ENCODE measurements at places on chromosomes 12 and 14.

GRCh38 chr12:44253338-44253856, 417.5 kb downstream of the TMEM117 start:
- no peak for DNase-seq

- no peak for DNase-seq
Observed at GRCh38 chr12:22539055-22539454, 5.3 kb downstream of the C2CD5 start.

GRCh38 chr12:3770891-3771290, 18.0 kb upstream of the CRACR2A start:
- no peak for DNase-seq

DNA sequence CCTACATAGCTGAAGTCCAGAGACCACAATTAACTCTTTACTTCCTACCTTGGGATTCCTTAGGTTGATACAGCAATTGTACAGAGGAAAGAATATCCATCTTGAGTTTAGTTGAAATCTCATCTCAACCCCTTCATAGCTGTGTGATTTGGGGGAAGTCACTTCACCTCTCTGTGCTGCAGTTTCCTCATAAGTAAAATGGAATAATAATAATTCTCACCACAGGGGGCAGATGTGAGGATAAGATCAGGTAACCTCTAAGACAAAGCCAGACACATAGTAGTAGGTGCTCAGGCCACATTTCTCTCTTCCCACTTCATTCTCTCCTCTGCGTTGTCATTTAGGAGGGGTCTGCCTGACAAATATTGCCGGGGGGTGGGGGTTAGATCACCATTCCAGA, 6.7 kb downstream of the FOXN4 start:
- no peak for DNase-seq

DNA sequence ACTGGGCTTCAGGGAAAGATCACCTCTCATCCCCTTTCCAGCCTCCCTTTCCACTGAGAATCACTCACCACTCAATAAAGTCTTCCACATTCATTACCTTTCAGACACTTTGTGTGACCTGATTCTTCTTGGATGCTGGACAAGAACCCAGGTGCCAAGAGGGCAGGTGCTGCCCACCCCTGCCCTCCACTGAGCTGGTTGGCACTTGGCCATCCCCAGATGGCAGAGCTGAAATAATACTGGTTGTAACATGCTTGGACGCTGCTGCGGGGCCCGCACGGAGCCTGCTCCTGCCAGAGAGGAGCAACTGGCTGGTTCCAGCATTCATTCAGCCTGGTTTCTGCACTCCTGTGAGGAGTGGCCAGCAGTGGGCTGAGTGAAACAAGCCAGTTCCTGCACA, 386.7 kb upstream of the CCDC196 start:
- DNase-seq: no peak

All from activated T-helper 1 cell treated with Interleukin-2 at 50 U/mL for 16 hours (primary cell).